Stimulated activated CD8-positive, alpha-beta memory T cell treated with anti-CD3 and anti-CD28 coated beads, Interleukin-4, amount 100 ng/mL, for 24 hours (primary cell): ENCODE measurements at places on chromosomes 11 and 22.

GRCh38 chr22:43753688-43754087 lies 58.4 kb downstream of the EFCAB6 start:
- DNase-seq: no peak

DNA sequence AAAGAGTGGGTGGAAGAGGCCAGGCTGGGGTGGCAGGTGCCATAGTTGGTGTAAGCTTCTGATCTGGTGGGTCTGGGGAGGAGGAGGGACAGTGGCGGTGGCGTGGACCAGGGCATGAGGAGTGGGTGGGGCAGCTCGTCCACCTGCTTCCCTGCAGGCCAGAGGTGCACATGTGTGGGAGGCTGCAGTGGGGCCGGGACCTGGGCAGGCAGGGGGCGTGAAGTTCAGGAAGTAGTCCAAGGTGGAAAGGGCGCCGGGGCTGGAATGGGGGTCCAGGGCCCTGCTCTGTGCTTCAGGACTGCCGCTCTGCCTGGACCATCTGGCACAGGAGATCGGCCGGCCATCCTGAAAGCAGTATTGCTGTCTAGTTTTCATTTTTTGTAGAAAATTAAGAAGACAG lies 15.9 kb downstream of the RIBC2 start:
- no peak for DNase-seq

GRCh38 chr11:134250246-134250645 lies 2.9 kb downstream of the THYN1 start:
- DNase-seq: no peak

- DNase-seq: peak; percentile 38
These were observed 81.0 kb downstream of the BUD13 start for GRCh38 chr11:116691771-116692177.

DNA sequence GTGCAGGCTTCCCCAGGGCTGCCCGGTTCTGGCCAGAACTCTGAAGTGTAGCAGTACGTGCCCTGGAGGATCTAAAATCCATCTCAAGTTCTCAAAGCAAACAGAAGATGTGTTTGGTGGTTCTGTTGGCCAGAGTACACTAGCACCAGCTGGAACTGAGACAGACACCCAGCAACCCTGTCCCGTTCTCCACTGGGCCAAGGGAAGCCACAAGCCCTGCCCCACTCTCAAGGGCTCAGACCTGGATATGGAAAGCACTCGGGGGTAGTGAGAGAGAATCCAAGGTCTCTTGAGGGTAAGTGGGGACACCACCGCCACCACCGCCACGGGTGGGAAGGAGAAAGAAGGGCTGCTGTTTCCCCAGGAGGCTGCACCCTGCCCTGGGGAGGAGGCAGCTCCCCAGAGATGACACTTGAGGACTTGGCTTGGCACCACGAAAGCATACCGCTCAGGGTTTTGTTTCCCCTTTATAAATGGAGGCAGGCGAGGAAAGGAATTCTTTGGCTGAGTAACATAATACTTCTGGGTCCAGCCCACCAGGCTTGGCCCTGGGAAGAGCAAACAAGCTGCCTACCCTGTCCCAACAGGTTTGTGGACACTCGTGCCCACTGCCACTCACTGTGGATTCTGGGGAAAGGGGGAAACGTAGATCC lies 56.1 kb upstream of the POU2AF1 start:
- no peak for DNase-seq

- no peak for DNase-seq
These were observed 10.8 kb downstream of the PRR33 start for GRCh38 chr11:1880746-1881441.

DNA sequence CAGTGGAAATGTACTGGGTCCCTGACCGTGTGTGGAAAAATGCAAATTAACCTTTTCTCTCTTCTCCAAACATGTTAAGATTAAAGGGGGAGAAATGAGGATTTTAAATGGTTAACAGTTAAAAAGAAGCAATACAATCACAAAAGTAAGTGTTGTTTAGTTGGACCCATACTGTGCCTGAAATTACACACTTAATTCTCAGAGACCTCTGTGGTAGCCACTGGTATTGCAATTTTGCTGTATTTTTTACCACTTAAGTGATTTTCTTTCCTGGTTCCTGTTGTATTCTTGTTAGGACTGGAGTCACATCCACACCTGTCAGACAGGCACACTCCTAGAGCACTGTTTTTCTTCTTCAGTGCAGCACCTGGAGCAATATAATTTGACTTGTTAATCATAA lies 179.6 kb upstream of the PDGFD start:
- no peak for DNase-seq

DNA sequence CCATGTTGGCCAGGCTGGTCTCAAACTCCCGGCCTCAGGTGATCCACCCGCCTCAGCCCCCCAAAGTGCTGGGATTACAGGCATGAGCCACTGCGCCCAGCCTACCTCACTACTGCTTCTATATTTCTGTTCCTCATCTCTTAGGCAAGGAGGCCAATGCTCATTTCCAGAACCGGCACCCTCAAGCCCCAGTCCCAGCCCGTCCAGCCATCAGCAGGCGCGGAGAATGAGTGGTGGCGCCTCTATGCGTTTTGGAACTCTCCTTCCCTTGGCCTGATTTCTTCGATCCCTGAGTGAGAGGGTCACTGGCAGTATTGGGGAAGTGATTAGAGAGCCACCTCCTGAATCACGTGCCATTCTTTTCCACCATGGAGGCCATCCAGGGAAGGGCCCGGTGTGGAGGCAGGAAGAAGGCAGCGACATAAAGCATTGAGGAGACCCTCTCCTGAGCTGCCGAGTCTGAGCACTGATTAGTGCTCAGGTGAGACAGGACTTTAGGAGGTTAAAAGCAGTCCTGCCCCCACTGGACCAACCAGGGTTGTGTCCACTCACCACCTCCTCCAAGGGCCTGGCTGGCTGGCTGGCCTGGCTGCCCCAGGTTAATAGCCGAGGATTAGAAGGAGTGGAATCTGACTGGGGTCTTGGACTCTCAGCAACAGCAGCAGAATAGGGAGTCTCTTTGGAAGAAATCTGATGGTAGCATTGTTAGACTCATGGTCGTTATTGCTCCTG lies 8.7 kb downstream of the GRIK4 start:
- no peak for DNase-seq

GRCh38 chr22:38083931-38084631 lies at the start of gene SLC16A8:
Gene SLC16A8, minus strand, starts transcription at chr22:38084184. Its CDS starts 1,311 bp downstream, at chr22:38082873.
- no peak for DNase-seq

- DNase-seq: no peak
These were observed 7.7 kb upstream of the PACS1 start for GRCh38 chr11:66062408-66062807.

- no peak for DNase-seq
These were observed 36.7 kb downstream of the CD6 start for GRCh38 chr11:61007956-61008896.

DNA sequence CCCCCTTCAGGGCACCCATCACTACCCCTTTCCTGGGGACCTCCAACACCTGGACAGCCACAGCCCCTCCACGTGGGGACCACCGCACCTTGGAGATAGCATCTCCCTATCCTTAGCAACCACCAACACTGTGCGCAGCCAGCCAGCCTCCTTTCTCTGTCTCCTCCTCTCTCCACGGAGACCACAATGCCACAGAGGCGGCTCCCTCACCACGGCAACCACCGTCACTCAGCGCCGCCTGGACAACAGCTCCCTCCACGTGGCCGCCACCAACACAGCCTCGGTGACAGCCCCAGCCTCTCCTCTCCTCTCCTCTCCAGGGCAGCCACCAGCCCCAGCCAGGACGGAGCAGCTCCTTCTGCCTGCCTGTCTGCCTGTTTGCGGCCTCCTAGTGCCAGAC lies 10.5 kb downstream of the ELFN2 start:
- peak; percentile 12 for DNase-seq

GRCh38 chr11:95154514-95154913 lies 64.9 kb downstream of the ENDOD1 start:
- DNase-seq: no peak

DNA sequence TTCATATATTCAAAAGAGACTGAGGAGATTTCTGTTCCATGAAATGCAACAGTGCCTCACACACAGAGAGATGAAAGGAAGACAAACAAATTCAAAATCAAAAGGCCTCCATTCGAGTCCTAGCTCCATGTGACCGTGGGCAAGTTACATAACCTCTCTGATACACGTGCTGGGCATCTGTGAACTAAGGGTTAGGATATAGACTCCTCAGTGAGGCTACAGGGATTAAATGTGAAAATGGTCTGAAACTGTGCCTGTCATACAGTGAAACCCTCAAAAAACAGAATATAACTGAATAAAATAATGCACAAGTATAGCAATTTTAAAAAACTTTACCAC lies 111.8 kb upstream of the MTMR2 start:
- DNase-seq: no peak

DNA sequence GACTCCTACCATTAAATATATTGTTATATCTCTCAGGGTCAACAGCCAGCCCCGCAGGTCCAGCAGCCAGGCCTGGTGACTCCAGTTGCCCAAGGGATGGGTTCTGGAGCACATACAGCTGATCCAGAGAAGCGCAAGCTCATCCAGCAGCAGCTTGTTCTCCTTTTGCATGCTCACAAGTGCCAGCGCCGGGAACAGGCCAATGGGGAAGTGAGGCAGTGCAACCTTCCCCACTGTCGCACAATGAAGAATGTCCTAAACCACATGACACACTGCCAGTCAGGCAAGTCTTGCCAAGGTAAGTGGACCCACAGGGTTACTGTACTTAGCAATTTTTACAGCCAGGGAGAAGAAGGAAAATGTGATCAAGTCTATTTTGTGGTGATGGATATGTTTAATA lies 35.1 kb downstream of the EP300 start:
- no peak for DNase-seq

GRCh38 chr11:105429096-105429910 lies 180.6 kb upstream of the GRIA4 start:
- no peak for DNase-seq

GRCh38 chr11:62543680-62544444 lies 2.7 kb downstream of the AHNAK start:
- no peak for DNase-seq

DNA sequence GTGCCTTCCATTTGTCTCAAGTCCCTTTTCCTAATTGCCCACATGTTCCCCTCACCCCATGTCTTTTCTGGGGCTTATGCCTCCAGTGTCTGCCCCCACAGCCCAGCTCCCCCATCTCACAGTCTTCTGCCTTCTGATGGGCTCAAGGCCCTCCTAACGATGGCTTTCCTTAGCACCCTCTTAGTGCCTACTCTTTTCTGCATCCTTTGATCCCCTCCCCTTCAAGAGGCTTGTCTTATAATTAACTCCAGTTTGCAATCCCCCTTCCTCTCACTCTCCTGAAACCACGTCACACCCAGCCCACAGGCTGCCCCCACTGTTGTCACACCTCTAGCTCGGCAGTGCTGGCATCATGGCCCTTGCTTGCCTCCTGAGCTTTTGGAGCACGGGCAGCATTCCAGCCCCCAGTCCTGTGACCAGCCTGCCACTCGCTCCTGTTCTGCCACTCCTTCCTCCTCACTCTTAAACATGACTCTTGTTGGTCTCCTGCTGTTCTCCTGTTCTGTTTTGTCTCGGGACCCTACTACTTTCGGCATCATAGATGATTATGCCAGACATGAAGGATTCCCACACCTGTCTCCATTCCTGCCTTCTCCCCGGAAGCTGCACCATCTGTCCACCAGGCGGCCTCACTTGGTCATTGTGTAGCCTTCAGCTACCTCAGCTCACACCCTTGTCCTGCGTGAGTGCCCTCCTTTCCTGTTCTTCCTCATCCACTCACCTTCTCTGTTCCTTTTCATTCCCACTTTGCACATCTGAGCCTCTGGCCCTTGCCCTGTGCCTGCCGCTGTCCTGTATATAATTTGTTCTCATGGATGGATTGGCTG lies 26.1 kb downstream of the UBE2L3 start:
- no peak for DNase-seq

DNA sequence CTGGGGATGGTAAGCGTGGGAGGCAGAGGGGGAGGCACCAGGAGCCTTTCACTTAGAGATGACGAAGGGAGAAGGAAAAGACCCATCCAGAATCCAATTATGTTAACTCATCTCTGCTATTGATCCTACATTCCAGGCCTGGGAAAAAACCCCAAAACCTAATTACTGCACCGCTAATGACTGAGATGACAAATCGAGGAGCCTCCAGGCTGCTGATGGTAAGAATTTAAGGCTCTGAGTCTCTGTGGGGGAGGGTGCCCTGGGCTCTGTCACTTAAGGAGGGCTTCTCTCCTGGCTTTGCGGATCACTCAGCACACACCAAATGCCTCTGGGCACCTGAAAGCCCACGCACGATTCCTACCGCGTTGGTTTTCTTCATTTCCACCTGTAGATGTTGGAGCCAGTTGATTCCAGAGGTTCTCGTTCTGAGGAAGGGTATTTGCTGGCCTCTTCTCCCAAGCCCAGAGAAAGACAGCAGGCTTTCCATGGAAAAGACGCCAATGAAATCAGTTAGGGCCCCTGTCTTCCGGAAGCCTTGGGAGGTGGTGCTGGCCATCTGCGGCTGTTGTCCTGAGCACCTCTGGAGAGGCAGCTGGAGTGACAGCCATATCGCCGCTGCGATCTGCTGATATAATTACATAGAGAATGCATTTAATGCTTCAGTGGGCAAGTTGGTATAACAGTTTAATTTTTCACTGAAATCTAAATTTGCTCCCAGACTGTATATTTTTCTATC lies 751.2 kb downstream of the BRD1 start:
- no peak for DNase-seq

- no peak for DNase-seq
These were observed 190.4 kb downstream of the MAML2 start for GRCh38 chr11:96152623-96153022.

DNA sequence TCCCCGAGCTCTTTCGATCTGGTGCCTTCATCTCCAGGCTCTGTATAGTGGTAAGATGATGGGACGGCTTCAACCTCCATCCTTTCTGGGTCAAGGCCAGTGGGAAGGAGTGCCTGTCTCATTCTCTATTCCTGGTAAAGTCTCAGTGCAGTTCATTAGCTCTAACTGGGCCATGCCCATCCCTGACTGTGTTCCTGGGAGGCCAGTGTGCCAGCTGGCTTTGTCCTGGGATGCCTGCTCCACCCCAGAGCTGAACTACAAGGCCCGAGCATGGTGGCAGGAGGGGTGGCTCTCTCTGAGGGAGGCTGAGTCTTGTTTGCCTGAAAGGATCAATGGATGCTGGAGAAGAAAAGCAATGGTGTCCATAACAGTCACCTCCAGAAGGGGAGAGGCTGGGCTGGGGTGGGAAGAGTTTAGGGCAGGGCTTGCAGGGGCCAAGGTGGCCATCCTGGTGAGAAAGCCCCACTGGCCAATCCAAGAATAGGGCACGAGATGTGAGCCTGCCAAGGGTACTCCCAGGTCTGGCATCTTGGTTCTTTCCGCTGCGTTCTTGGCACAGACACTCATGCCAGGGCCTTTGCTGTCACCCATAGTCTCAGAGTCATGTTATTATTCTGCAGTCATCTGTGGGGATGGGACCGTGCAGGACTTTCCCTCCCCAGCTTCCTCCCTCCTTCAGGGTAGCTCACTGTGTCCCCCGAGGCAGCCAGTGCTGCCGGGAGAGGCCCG lies 60.1 kb downstream of the PARVB start:
- no peak for DNase-seq

- no peak for DNase-seq
These were observed 41.7 kb downstream of the NARS2 start for GRCh38 chr11:78532991-78533390.

- no peak for DNase-seq
These were observed 36.0 kb downstream of the DEPDC5 start for GRCh38 chr22:31789803-31790202.

GRCh38 chr11:64911142-64911541 lies 5.9 kb downstream of the ATG2A start:
- DNase-seq: no peak
